ENCODE measurements at places on chromosomes 4 and X.

- no peak for DNase-seq
These were observed 71.4 kb downstream of the RTL5 start for GRCh38 chrX:72060196-72060920.

DNA sequence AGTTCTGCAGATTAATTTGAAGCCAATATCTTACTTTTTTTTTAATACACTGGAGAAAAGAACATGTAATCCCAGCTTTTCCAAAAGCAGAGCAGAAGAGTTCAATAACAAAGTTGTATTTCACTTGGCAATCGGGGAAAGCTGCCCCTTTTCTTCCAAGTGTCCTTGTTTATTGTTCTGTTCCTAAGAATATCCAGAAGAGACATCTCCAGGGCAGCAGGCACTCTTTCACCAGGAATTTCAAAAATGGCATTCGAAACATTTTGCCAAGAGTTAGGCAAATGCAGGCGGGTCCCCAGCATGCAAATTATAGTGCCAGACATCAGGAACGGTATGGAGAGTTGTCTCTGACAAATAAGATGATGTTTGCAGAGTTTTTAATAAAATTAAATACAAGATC lies 494.5 kb downstream of the BCOR start:
- no peak for DNase-seq

DNA sequence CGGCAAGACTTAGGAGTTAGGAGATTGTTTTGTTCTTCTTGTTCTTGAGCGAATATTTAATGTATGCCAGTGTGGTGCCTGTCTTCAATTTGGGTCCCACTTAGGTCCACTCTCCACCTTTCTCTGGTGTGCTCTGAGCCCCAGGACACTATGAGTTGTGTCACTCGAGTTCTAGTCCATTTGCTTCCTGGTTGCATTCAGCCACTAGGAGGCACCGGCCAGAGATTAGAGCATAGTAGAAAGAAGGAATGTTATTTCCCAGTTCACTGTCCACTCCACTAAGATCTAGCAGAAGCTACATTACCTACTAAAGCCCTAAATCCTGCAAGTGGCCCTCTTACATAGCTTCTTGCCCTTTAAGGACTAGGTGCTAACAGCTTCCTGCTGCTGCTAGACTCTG lies 326.9 kb downstream of the NAF1 start:
- DNase-seq: no peak

GRCh38 chr4:183099537-183100297 lies 660 bp downstream of the WWC2 start:
- DNase-seq: no peak

DNA sequence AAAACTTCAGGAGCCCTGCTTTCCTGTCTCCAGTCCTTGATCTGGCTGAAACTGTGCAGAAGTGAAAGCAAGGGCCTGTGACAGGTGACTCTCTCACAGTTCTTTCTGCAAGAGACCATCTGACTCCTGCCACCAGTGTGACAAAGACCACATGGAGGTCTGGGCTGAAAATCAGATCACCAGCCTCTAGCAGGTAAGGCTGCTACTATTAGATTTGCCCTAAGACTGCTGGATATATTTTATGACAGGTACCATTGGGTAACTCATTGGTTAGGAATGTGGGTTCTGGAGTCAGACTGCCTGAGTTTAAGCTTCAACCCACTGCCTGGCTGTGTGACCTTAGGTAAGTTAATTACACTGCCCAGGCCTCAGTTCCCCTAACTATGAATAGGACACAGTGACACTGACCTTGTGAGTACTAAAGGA lies 163.3 kb upstream of the SLC7A11 start:
- DNase-seq: no peak

DNA sequence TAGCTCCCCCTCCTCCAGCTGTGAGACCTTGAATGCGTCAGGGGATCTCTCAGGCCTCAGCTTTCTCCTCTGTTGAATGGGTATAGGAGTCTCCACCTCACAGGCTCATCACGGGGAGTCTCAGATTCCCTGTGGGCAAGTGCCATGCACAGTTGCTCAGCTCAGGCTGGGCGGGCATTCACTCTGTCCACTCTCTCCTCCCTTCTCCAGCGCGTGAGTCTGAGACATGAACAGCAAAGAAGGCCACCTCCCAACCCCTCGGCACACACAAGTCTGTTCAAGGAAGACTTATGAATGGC lies 60.0 kb downstream of the HTRA3 start:
- DNase-seq: no peak

All from cerebellar nuclear complex (tissue), 1 donor.